Substantia nigra (tissue), 51 donors: ENCODE measurements at places on chromosomes 4 and X.

DNA sequence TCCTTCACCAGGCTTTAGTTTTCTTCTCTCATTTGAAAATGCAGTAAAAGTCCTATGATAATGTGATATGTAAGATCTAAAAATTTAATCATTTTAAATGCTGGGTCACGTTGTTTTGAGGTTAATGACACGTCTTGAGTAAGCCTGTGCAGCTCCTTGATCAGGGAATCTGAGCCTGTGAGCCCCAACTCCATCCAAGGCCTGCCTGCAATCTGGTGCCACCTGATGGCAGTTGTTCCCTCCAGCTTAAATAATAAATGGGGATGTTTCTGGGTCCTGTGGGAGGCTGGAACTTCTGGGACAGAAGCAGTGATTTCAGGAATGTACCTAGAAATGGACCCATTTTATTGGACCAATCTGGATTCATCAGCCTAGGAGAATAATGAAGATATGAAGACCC is 455.4 kb upstream of the ADGRL3 start:
- DNase-seq = no peak

DNA sequence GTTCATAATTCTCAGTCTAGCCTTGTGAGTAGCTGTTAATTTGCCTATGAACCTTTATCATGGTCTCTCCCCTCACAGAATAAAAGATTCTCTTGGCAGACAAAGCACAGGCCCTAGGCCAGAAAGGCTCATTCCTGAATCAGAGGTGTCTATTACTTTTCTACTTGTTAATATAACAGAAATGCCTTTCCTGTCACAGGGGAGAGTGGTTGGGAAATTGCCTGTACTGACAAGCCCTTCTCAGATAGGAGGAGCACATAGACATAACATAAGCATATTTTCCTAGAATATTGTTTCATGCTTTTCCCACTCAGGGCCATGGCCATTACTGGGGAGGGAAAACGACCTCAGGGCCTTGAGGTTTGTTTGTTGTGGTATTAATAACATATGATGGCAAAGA is 308.3 kb downstream of the BMPR1B start:
- DNase-seq = no peak

- DNase-seq = no peak
Measured at GRCh38 chr4:158032733-158033415, 140.0 kb downstream of the GASK1B start.

GRCh38 chr4:48898733-48899431 is 7.7 kb downstream of the OCIAD2 start:
- no peak for DNase-seq

DNA sequence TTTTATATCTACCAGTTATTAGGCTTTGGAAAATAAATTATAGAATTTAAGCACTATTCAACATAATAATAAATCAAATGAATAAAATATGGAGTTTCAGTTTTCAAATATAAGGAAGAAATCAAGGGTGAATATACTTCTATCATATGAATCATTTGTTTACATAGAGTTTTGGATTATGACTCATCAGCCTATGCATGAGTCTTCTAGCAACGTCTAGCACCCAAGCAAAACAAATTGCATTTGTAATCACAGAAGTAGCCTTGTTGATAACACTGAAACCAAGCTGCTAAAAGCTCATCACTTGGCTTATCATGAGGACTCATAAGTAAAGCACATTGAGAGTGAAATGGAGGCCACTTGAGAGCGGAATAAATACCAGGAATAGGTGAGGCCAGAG is 434.6 kb downstream of the PCDH11X start:
- DNase-seq = no peak

DNA sequence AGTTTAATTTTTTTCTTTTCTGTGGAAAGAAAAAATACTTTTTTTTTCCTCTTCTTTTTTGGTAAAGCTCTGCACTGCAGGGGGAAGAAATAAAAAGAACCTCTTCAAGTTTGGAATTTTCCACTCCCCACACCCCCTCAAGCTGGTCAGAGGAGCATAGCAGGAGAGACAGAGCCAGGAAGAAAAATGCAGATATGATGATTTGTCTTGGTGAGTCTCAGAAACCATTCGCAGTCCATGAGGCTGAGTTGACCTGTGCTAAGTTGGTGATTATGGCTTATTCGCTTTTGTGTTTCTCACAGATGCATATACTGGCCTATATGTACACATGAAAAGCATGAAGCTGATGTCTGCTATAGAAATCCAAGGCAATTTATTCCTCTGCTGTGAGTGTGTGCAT is 205.9 kb downstream of the LDB2 start:
- DNase-seq = no peak

- DNase-seq = no peak
Measured at GRCh38 chr4:148044912-148045352, 313.0 kb downstream of the ARHGAP10 start.

GRCh38 chr4:74441744-74442143 is 3.2 kb upstream of the AREG start:
- DNase-seq = no peak
